ENCODE measurements at places on chromosomes 2 and 18.

- DNase-seq, result no peak
Observed at GRCh38 chr2:189016311-189016861, 42.2 kb downstream of the COL3A1 start.

GRCh38 chr2:53260568-53260967, 507.0 kb upstream of the CHAC2 start:
- DNase-seq, result no peak

DNA sequence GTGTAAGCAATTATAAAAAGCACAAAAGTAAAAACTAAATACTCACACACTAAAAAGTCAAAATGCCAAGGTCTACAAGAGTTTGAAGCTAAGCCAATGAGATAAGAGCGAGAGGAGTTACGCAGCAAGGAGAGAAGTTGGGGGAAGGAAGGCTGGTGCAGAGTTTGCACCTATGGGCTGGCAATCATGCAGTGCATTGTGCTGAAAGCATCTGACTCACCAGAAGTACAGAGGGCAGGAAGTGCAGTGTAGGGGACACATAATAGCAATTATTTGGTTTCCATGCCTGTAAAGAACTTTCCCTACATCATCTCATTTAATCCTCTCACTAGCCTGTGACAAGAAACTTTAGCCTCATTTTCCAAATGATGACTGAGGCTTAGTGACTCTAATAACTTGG, 142.7 kb upstream of the KYNU start:
- DNase-seq, result no peak

DNA sequence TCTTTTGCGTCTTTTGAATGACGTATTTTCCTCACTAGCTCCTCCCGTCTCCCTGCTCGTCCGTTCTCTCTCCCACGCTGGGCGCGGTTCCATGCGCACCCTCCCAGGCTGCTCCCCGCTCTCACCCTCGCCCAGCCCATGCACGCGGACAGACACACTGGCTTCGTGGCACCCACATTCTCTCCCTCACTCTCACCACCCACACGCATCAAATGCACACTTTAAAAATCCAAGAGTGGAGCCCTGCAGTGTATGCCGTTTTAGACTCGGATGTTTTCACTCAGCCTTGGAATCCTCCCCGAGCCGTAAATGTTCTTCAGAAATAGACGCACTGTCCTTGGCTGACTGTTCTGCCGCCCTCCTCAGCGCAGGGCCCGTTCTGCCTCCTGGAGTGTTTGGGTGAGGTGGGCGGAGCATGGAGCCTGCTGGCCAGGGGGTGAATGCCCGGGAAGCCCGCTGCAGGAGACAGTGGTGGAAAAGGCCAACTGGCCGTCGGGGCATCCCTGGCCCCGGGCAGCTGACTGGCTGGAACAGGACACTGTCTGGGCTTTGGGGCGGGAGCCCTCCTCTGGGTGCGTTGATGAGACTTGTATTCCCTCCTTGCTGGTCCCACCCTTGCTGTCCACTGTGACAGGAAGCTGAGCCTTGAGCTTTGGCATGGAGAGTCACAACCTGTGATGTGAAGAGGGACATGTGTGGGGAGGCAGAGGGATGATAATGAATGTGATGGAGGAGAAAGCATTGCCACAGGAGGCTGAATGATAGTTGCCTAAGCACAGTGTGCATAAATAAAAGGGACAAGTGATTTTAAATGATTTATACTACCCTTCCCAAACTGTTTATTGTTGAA, 35.4 kb upstream of the LYPD6B start:
- no peak for DNase-seq

- no peak for DNase-seq
Observed at GRCh38 chr2:120235681-120236080, 12.5 kb upstream of the TMEM185B start.

DNA sequence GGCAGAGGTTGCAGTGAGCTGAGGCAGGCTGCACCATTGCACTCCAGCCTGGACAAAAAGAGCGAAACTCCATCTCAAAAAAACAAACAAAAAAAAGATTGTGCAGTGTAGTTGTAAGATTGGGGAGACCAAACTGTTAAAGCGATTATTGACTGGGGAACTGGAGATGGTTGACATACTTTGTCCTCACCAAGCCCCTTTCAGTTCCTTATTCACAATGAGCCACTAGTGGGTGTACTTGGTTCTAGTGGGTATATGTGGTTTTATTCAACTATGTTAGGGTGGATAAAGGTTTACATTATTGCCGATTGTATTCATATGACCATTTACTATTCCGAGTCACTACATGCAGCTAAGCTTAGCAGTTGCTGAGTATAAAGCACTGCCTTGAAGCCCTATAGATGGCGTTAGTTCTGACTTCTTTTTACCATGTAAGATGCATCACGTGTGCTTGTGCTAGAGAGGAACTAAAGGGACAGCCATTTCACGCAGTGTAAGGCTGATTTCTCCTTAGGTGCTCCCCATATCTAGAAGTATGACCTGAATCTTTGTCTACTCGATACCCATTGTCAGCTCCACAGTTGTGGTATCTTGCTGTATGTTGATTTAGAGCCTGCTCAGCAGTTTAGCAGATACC, 12.1 kb downstream of the EIF4E2 start:
- no peak for DNase-seq

GRCh38 chr2:237754182-237754581, 44.4 kb upstream of the RBM44 start:
- DNase-seq, result no peak

DNA sequence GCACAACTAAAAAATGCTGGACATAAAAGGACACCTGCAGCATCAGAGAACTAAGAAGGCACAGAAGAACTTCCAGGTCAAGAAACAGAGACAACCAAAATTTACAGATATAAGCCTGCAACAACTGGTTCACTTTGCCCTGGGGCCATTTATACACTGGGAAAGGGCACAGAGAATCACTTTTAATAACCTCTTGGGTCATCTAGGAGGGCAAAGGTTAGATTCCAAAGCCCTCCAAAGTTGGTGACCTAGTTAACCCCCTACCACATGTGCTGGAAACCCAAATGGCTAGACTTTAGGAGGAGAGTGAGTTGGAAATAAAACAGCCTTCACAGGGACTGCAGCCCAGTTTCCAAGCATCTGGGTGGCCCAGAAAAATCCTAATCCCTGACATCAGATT, 3.3 kb downstream of the RNU4ATAC start:
- DNase-seq, result no peak

DNA sequence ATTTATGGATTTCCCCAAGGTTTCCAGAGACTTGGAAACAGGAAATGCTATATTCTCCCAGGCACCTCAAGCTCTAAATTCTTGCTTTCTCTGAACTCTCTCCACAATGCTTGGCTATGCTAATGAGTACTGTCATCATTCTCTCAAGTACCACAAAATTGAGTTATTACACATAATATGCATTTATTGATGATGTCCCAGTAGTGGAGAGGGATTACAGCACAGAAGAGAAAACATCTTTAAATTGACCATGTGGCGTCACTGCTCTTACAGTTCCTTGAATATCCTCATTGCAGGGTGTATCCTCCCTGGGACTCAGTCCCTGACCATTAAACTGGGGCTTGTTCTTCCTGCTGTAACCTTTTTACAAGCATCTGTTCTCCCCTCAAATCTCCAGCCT, 681.1 kb upstream of the FANCL start:
- no peak for DNase-seq

- DNase-seq, result no peak
Observed at GRCh38 chr18:46756559-46757201, at the start of gene ST8SIA5. Gene ST8SIA5 (minus strand): TSS chr18:46757053. CDS start chr18:46756508, 545 bp downstream.

- DNase-seq, result no peak
Observed at GRCh38 chr2:94996305-94997100, 29.0 kb upstream of the MAL start.

GRCh38 chr2:77567723-77568122, 45.5 kb upstream of the LRRTM4 start:
- DNase-seq, result no peak

GRCh38 chr18:12744103-12744502, 41.3 kb downstream of the PSMG2 start:
- DNase-seq, result no peak

- no peak for DNase-seq
Observed at GRCh38 chr2:173350383-173350782, 4.3 kb upstream of the CDCA7 start.
